A549 treated with CpdA at 1 μM for 4 hours (cell line): ENCODE measurements at places on chromosomes 7 and 10. TPM values are rescaled to one million over a fixed set of nuclear protein-coding genes. Genes with fewer than 3 reads are reported as not detected.

Gene C7orf33
- not detected in 5 replicates for total RNA-seq

Gene TEX47
- total RNA-seq, result not detected in 5 replicates

Gene CFTR
- 0.06 to 0.13 TPM in 2 of 5 replicates, not detected in the others for total RNA-seq

Gene UPF2
- total RNA-seq, result 15.4 to 21.1 TPM (median 16.3 TPM) in 5 replicates

Gene ZNF485
- 1.6 to 2.8 TPM (median 2.1 TPM) in 5 replicates for total RNA-seq

Gene ARMH3
- total RNA-seq, result 11.4 to 12.6 TPM (median 12.1 TPM) in 5 replicates

Gene TRIM24
- 6.9 to 8.1 TPM (median 7.2 TPM) in 5 replicates for total RNA-seq

Gene LRRC18
- total RNA-seq, result not detected in 5 replicates

Gene IL6
- 1.4 to 7.2 TPM (median 2.4 TPM) in 5 replicates for total RNA-seq

Gene CASP7
- total RNA-seq, result 32.1 to 42.3 TPM (median 33.2 TPM) in 5 replicates

Gene NUTM2A
- 0.07 to 0.16 TPM (median 0.10 TPM) in 4 of 5 replicates, not detected in the other for total RNA-seq

Gene MYH16
- total RNA-seq, result 0.64 to 1.0 TPM (median 0.84 TPM) in 5 replicates

Gene ACTL6B
- not detected in 5 replicates for total RNA-seq

Gene LYZL1
- total RNA-seq, result not detected in 5 replicates

Gene TAS2R4
- total RNA-seq, result 0.06 to 0.26 TPM (median 0.12 TPM) in 5 replicates

Gene WAC
- total RNA-seq, result 60.1 to 79.4 TPM (median 71.8 TPM) in 5 replicates

Gene HYCC1
- total RNA-seq, result 16.1 to 28.0 TPM (median 17.4 TPM) in 5 replicates

Gene MKX
- not detected in 5 replicates for total RNA-seq

Gene PNLIP
- total RNA-seq, result not detected in 5 replicates

Gene MYPN
- total RNA-seq, result 2.5 to 4.0 TPM (median 2.7 TPM) in 5 replicates

Gene FOXI2
- total RNA-seq, result not detected in 5 replicates

Gene THSD7A
- 1.4 to 2.5 TPM (median 2.3 TPM) in 5 replicates for total RNA-seq

Gene KIAA1549
- 6.3 to 8.3 TPM (median 7.3 TPM) in 5 replicates for total RNA-seq

Gene BRAT1
- 25.2 to 40.5 TPM (median 35.0 TPM) in 5 replicates for total RNA-seq

Gene CNNM2
- 4.7 to 6.1 TPM (median 5.6 TPM) in 5 replicates for total RNA-seq

Gene MTG1
- 39.6 to 54.6 TPM (median 53.4 TPM) in 5 replicates for total RNA-seq

Gene CALHM3
- 0.21 to 0.63 TPM (median 0.36 TPM) in 5 replicates for total RNA-seq

Gene CTAGE6
- total RNA-seq, result not detected in 5 replicates

Gene FAM20C
- 29.8 to 39.0 TPM (median 35.5 TPM) in 5 replicates for total RNA-seq

Gene IKZF1
- total RNA-seq, result 0.01 TPM in 1 of 5 replicates, not detected in the others

Gene KCNK18
- not detected in 5 replicates for total RNA-seq

Gene IGFBP3
- 178 to 294 TPM (median 243 TPM) in 5 replicates for total RNA-seq

Gene BCCIP
- total RNA-seq, result 116 to 138 TPM (median 121 TPM) in 5 replicates

Gene CPN1
- total RNA-seq, result 0.17 to 0.51 TPM (median 0.24 TPM) in 5 replicates

Gene KIF20B
- total RNA-seq, result 11.4 to 19.7 TPM (median 15.0 TPM) in 5 replicates

Gene SPDYE5
- total RNA-seq, result not detected in 5 replicates

Gene ANKRD30A
- total RNA-seq, result 0.37 to 1.4 TPM (median 1.0 TPM) in 5 replicates

Gene SPDYE8
- not detected in 5 replicates for total RNA-seq

Gene SLC26A3
- total RNA-seq, result not detected in 5 replicates

Gene PON1
- 0.14 to 0.59 TPM (median 0.45 TPM) in 5 replicates for total RNA-seq

Gene ASB10
- total RNA-seq, result not detected in 5 replicates

Gene GATA3
- 6.0 to 7.2 TPM (median 6.5 TPM) in 5 replicates for total RNA-seq

Gene LMTK2
- total RNA-seq, result 9.0 to 13.4 TPM (median 10.7 TPM) in 5 replicates

Gene TRIM8
- 39.0 to 48.6 TPM (median 46.8 TPM) in 5 replicates for total RNA-seq

Gene ASIC3
- total RNA-seq, result 7.6 to 12.8 TPM (median 10.2 TPM) in 5 replicates

Gene AHCYL2
- total RNA-seq, result 5.2 to 7.1 TPM (median 6.6 TPM) in 5 replicates
